Bronchial epithelial cell (primary cell): ENCODE measurements at places on chromosomes 16 and 17.

DNA sequence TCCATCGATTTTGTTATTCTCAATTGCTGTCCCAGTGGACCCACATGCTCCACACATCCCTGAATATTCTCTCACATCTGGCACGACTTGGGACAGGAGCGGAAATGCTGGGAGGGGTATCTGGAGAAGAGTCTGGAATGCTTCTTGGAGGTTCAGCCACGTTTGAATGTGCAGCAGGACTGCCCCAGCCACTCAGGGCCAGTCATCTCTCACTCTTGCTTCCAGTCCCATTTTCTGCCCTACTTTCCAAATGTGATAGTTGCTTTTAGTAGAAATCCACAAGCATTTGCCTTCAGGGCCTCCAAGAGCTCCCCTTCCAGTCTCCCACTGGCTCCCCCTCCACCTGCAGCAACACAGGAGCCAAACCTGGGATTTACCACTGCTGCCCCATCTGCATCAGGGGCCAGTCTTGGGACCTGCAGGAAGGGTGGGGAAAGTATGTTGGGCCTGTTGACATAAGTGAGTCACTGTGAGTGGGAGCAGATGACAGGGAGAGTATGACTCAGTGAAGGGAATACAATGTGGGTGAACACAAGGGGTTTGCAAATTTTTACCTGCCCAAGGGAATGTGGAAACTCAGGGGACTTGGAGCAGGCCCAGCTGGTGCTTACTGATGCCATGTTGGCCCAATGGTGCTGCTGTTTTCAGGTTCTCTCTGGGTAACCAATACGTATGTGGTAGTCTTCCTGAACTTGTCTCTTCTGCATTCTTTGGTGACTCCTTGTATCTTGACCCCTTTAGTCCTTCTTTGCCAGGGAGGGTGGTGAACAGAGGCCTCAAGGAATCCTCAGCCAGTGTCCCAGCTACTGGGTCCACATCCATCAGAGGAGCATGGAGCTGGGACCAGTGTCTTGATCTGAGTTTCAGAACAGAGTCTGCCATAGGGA lies 78.8 kb upstream of the CRHR1 start:
- peak; percentile 99 for DNase-seq

DNA sequence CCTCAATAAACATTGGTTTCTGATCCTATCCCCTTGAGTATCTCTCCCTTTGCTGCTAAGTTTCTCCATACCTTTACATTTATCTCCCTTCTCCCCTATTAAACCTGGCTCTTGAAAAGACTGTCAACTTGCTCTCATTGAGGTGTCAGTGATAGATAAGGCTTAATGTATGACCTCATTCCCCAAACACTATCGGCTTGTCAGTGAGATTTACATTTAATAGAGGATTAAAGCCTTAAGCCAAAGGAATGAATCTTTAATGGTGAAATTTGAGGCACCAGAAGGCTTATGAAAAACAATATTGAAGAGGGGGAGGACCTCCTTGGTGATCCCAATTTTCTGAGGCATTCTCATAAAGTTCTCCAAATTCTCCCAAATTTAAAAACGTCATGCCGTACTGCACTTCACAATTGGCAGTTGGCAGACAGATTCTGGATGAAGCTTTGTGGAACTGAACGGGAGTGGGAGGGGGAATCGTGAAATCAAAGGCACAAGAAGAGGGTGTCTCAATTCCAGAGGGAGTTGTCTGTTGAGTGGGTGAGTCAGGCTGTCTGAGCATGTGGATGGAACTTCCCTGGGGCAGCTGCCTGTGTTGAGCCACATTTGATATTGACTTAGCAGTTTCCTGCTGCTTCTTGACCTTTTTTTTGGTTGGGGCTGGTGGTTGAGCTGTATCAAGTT lies 478.8 kb downstream of the NPIPA7 start:
- DNase-seq = peak; percentile 44

GRCh38 chr16:12805066-12805465 lies 1.4 kb upstream of the CPPED1 start:
- no peak for DNase-seq

GRCh38 chr16:28946681-28947080 lies 4.1 kb upstream of the NFATC2IP start:
- DNase-seq = no peak

- no peak for DNase-seq
These were observed 6.7 kb downstream of the CBX8 start for GRCh38 chr17:79789943-79790804.

- DNase-seq = peak; percentile 60
These were observed 448.1 kb upstream of the DYNLRB2 start for GRCh38 chr16:80092681-80093080.
